ENCODE measurements at places on chromosomes 2 and 18.
A peak's percentile ranks its signal among the peaks of the same experiment; 100 is the strongest.

GRCh38 chr2:98508709-98509066, 64.0 kb downstream of the INPP4A start:
- no peak for DNase-seq

DNA sequence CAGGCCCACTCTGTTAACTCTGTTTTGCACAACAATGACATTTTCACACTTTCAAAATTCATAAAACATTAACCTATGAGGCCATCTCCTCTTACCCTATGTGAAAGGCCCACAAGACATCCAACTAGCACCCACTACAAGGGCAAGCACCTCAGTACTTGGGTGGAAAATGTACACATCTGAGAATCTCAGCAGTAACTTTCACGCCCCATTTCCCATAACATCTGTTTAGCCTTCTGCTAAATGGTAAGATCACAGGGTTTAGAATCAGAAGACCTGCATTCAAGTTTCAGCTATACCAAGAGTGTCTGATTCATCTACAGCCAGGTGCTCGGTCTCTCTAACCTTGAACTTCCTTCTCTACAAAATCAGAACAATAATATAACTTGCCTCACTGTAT, 89.2 kb downstream of the SP100 start:
- DNase-seq: no peak

DNA sequence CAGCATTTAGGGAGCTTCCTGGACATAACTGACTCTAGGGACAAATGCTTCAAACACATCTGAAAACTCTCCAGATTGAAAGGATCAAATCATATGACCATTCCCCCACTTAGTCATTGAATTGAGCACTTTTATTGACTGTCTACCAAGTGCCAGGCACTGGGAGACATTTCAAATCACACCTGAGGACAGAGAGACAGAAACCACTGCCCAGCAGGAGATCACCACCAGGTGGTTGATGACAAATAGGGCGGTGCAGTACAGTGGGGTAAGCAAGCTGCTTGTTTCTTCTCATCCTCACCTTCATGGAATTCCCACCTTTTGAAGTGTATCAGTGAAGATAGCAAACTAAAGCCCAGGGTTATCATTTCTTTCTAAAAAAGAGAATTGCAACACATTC, 19.0 kb upstream of the CXCR4 start:
- DNase-seq: peak; percentile 43

DNA sequence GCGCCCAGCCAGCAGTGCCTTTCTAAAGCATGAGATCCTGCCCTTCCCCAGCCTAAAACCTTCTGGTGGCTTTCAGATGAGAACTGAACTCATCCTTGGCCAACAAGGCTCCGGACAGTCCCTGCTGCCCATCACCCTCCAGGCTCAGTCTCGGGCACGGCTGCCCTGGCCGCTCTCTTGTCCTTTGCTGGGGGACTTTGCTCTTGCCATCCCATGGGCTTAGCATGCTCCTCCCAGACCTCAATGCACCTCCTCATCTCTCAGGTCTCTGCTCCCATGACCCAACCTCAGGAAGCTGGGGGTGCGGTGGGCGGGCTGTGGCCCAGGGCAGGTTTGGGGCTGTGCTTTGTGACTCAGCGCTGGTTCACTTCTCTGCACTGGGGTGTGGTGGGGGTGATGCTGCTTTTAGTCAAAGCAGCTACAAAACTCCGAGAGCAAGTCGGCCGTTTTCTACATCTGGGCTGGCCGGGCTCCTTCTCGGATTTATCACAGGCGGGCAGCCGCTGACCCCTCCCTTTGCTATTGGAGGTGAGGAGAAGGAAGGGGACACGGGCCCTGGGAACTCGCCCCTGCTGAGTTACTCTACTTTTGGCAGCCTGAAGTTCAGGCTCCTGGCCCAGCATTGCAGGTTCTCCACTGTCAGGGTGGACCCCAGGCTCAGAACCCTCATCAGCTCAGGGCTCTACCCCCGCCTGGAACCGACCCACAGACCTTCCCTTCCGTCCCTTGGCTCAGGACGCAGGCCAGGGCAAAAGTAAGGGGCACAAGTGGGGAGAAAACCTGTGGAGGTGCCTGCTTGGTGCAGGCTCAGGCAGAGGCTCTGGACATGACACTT, 90.6 kb upstream of the TAF1B start:
- DNase-seq: peak; percentile 77

- no peak for DNase-seq
Measured at GRCh38 chr2:44360749-44361329, 455 bp downstream of the PREPL start.

GRCh38 chr2:219886615-219887014, 259.2 kb downstream of the SLC4A3 start:
- DNase-seq: no peak

GRCh38 chr2:28764909-28765711, 13.5 kb downstream of the PPP1CB start:
- no peak for DNase-seq

DNA sequence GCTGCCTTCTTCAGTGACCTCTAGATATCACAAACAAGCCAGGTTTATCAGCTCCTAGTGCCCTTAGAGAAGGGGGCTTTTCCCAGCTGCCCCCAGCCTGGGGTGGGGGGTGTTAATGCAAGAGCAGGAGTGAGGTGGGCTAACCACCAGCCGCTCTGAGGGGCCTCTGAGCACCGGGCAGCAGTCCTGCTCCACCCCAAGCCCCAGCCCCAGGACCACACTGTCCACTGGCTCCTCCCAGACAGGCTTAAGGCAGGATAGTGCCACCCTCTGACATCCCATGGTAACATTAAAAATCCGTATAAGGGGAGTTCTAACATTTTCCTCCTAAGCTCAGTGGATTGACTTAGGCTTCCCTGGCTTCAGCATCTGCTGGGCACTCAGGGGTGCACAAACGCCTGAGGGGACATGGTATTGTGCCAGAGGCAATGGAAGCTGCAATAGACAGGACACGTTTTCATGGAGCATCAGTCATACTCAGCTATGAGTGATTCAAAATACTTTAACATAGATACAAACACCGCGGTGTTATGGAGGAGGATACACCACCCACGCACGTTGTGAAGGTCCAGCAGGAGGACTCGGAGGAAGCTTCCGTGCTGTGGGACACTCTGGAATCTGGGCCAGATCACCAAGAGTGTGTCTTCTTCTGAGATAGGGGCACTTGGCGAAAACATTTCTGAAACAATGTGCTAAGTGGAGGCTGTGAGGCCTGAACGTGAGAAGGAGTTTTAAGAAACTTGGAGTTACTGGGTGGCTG, 112.7 kb upstream of the EPC2 start:
- DNase-seq: no peak

GRCh38 chr2:128789221-128789620, 470.6 kb upstream of the HS6ST1 start:
- DNase-seq: no peak

DNA sequence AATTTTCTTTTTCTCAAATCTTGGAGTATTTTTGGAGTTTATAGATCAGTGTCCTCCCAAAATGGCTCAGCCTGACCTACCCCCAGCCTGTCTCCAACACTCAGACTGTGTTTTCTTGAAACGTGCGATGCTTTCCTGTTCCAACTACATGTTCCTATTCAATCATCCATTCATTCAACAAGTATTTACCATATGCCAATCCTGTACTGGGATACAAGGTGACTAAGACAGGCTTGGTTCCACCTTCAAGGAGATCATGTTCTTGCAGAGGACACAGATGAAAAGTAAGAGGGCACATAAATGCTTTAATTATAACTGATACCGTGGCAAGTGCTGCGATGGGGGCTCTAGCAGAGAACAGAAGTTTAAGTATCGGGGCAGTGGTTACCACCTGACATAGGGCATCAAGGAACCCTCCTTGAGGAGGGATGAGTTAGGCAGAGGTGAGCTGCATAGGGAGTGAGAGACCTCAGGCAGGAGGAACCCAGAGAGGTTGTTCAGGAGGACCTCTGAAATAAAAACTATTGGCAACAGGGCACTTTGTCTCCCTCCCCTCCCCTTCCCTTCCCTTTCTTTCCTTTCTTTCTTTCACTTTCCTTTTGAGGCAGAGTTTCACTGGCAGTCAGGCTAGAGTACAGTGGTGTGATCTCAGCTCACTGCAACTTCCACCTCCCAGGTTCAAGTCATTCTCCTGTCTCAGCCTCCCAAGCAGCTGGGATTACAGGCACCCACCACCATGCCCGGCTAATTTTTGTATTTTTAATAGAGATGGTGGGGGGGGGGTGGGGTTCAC, 469.0 kb downstream of the EPHA4 start:
- DNase-seq: no peak

DNA sequence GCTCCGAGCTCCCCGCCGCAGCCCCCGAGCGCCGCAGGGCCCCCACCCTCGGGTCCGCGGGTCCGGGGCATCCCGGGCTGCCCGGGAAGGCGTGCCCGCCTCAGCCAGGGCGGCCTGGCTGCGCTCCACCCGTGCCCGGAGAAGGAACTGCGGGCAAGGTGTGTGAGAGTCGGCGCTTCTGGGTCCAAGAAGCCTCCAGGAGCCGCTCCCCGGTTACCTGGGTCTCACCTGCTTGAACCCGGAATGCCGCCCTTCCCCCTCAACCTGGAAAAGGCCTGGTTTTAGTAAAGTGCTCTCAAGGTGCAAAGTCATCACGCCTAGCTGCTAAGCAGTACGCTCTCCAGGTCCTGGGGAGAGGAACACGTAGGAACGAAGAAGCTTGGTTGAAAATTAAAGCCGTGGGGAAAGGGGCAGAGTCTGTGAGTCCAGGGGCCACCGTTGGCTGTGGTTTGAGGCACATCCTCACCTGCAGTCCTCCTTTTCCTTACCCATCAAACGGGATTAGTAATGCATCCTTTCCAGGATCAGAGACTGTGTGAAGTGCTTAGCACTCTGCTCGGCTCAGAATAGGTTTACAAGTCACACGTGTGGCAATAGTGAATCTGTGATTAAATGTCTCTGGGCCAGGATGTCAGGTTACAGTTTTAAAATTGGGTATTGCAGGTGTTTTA, 1.2 kb downstream of the ASAP2 start:
- no peak for DNase-seq

- no peak for DNase-seq
Measured at GRCh38 chr2:65214361-65214760, 13.3 kb upstream of the ACTR2 start.

GRCh38 chr2:66364495-66365333, 70.2 kb upstream of the MEIS1 start:
- no peak for DNase-seq

- no peak for DNase-seq
Measured at GRCh38 chr2:84690225-84690624, 173.9 kb downstream of the DNAH6 start.

DNA sequence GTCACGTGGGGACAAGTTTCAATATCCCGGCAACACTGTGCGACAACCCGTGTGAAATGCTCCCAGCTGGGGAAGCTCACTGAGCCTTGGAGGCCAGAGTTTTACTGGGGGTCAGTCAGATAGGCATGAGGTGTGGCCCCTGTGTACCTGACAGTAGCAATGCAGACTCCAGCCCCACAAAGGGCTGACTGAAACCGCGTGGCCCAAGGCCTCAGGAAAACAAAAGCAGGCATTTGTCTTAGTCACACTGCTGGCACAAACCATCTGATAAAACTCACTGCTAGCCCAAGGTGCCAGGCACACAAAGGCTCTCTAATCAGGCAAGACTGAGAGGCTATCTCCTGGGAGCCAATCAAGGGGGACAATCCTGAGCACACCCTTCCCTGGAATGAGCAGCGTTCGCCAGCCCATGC, 786.6 kb upstream of the RAB6C start:
- DNase-seq: no peak

GRCh38 chr2:70182689-70183088, 8.1 kb downstream of the C2orf42 start:
- DNase-seq: no peak

DNA sequence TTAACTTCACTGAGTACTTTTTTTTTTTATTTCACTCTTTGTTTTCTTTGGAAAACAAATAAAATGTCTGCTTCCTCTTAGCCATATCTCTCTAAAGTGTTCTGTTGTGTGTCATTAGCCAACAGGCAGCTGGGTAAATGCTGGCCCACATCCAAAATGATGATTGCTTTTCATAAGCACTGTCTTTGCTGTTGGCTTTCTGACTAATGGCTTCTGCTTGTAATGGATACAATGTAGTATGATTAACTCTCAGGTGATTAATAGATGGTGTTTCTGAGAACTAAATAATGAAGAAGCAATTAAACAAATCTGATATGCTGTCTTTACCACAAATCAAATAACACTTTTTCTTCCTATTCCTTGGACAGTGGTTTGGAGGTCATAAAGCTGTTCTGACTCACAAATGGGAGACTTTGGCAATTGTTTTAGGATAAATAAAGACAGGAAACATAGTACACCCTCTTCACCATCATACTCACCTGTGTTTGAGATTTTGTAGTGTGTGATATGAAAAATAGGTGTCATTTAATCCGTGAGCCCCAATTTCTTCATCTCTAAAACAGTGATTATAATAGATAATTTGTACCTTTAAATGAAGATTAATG, 888.4 kb downstream of the TSN start:
- no peak for DNase-seq

DNA sequence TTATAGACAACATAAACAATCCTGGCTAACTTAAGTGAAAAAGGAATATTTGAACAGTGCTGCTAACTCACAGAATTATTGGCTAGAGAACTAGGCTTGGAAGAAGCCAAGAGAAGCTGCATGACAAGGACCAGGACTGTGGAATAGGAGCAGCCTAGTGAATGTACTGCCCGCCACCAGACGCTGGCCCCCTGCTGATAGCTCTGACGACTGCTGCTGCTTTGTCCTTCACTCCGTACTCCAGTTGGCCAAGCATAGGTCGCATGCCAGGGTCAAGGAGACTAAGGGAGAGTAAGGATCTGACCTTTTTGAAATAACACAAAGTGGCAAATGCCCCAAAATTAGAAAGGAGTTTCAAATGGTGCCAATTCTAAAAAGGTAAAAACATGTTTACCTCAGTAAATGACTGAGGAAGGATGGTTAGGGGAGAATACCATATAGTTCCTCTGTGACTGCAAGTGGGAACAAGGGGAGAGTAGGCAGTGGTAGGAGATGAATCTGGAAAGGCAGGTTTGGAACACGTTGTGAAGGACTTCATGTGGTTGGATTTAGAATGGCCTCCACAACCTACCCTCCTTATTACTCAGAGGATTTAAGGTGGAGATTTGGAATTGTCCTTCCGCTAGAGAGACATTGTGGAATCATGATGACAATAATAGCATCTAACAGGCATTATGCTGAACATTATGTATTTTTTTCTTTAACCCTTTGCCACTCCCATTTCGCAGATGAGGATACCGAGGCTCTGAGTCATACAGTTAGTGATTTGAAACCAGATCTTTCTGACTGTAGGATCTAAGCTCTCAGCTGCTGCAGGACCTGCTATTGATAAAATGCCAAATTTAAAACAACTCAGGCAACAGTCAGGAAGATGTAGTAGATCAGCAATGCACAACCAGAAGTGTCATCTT, 19.5 kb downstream of the STRADB start:
- DNase-seq: no peak

DNA sequence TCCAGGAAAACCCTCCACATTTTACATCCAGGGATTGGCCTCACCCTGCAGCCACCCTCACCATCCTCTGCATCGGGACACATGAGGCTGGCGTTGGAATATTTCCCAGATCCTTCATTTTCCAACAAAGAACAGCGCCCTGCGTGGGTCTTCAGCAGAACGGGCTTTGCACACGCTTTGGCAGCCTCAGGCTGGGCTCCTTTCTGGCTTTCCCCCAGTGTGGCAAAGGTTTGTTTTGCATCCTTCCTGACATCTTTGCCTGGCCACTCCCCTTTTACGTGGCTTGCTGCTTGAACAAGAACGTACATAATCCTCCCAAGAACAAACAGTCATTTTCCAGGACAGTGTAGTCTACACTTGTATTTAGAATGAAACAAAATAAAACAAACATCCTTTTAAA, 25.6 kb upstream of the GREB1 start:
- DNase-seq: no peak

Data from T-helper 22 cell (primary cell).